ENCODE measurements at places on chromosomes 13 and 19.

- DNase-seq = no peak
Observed at GRCh38 chr13:30615481-30615865, 2.2 kb upstream of the USPL1 start.

- DNase-seq = no peak
Observed at GRCh38 chr13:86051134-86052103, 252.2 kb upstream of the SLITRK6 start.

GRCh38 chr19:2186071-2186846, 22.5 kb downstream of the DOT1L start:
- peak; percentile 12 for DNase-seq

DNA sequence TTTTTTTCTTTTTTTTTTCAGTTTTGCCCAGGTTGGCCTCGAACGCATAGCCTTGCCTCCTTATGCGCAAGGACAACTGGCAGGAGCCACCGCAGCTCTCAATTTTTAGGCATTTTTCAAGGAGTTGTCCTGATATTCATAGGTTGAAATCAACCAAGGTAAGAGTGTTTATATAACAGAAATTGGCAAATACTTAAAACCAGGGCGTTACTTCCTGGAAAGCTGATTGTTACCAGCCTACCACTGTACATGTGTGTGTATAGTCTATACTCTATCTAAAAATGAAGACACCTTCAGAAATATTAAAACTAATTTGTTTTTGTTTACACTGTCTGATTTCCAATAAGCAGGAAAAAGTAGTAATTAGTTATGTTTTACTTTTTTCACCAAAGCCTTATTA, 39.2 kb downstream of the GPC6 start:
- DNase-seq = no peak

DNA sequence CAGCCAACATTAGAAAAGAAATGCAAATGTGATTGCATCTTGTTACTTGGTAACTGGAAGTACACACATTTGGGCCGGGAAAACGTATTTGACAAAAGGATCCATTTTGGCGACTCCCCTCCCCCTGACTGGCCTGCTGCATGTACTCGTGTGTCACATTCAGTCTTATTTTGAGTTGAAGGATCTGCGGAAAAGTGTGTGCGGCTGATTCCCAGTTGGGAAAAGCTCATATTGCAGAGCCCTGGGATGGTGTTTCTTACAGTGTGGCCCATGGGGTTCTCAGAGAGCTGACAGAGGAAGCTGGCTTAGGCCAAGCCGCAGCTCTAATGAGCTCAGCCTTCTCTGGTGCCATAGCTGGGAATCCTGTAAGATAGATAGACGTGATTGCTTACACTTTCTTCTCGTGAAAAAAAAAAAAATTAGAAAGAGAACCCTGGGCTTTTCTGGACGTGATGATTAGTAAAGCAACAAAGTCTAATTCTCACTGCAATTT, 170.3 kb upstream of the ARGLU1 start:
- no peak for DNase-seq

DNA sequence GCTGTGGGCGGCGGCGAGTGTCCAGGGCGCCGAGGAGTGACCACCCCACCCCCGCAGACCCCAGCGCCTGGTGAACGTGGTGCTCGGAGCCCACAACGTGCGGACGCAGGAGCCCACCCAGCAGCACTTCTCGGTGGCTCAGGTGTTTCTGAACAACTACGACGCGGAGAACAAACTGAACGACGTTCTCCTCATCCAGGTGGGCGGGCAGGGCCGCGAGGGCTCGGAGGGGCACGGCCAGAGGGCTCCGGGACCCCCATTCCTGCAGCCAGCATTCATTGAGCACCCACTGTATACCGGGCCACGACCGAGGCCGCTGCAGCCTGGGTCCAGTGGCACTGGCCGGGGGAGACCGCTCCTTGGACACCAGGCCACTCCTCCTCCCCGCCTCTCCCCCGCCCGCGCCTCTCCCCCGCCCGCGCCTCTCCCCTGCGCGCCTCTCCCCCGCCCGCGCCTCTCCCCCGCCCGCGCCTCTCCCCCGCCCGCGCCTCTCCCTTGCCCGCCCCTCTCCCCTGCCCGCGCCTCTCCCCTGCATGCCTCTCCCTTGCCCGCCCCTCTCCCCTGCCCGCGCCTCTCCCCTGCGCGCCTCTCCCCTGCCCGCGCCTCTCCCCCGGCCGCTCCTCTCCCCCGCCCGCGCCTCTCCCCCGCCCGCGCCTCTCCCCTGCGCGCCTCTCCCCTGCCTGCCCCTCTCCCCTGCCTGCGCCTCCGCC, 3.2 kb downstream of the PRTN3 start:
- no peak for DNase-seq

- no peak for DNase-seq
Observed at GRCh38 chr19:49845414-49845813, 5.5 kb upstream of the PTOV1 start.

DNA sequence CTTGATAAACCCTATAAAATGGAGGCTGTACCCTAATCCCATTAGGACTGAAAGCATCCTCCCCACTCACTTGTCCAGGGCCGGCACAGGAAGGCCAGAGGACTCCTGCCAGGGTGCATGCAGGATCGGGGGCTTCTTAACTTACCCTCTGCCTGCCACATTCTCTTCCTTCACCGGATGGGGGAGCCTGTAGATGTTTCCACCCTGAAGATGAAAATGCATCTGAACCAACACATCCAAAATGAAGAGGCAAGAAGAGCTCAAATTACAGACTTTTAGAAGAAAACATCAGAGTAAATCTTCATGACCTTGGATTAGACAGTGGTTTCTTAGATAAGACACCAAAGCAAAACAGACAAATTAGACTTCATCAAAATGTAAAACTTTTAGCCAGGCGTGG, 25.9 kb upstream of the NAPA start:
- no peak for DNase-seq
